ENCODE measurements at places on chromosomes 2 and 18. TPM values are rescaled to one million over a fixed set of nuclear protein-coding genes. Genes with fewer than 3 reads are reported as not detected.

- DNase-seq, result no peak
Observed at GRCh38 chr2:73255907-73256617, 22.0 kb downstream of the CCT7 start.

GRCh38 chr18:77068321-77069312, 64.0 kb downstream of the MBP start:
- no peak for DNase-seq

DNA sequence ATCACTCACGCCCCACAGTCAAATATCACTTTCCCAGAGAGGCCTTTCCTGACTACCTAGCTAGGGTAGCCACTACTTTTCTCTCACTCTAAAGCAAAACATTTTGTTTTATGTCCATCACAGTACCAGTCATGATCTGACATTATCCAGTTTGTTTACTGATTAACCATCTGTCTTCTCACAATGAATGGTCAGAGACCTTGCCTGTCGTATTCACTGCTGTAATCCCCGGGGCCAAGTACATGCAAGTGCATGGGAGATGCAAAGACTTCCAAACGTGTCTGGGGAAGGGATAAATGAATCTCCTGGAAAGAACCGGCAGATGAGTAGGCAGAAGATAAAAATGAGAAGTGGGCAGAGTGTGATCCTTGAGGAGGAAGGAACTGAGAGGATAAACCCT, 39.7 kb downstream of the THUMPD2 start:
- no peak for DNase-seq

- no peak for DNase-seq
Observed at GRCh38 chr2:182020286-182021070, 34.8 kb downstream of the PPP1R1C start.

DNA sequence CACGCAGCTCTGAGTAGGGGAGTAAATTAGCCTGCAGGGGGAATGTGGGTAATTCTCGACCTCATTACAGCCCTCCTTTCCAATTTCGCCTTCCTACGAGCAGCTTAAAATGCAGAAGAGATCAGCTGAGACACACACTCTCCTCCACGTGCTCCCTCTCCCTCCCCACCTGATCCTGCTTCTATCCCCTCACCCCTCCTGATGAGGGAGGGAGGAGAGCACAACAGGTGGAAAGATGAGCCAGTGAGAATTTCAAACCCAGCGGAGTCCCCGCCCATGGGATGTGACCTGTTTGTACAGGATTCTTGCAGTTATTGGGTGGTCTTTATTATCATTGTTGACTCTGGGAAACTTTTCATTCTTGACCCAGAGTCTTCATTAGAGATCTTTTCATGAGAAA, 35.5 kb downstream of the DDX18 start:
- no peak for DNase-seq

GRCh38 chr2:215454519-215455246, 18.8 kb upstream of the FN1 start:
- DNase-seq, result no peak

DNA sequence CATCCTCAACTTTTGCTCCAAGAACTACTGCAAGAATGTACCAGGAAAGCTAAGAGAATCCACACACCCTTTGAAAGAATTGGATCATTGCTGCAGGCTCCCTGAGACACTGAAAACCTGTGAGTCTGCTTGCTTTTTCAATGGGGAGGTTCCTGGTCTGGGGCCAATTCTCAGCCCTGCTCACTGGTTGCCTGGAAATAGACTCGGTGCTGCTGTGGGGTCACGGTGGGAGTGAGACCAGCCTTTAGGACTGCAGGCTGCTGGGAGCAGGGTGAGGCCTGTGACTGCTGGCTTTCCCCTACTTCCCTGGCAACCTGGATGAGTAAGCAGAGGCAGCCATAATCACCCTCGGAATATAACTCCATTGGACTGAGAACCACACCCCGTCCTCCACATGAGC, 569.3 kb downstream of the DPP10 start:
- DNase-seq, result no peak

GRCh38 chr2:127768775-127769479, 42.0 kb downstream of the WDR33 start:
- no peak for DNase-seq

DNA sequence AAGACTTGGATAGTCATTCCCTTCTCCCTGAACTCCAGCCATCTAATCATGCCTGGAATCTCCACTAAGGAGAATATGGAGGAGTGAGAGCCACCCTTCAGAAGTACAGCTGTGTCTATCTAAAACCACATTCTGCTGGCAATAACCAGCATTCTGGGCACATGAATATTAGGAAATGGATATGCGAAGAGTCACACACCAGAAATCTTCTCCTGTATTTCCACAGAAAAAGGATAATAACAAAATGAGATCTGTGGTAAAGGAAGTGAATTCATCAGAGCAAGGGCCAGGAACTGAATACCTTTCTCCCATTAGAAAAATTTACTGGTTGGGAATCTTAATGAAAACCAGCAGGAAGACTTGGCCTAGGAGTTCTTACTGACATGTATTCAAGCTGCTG, 218.8 kb downstream of the SCG2 start:
- DNase-seq, result no peak

DNA sequence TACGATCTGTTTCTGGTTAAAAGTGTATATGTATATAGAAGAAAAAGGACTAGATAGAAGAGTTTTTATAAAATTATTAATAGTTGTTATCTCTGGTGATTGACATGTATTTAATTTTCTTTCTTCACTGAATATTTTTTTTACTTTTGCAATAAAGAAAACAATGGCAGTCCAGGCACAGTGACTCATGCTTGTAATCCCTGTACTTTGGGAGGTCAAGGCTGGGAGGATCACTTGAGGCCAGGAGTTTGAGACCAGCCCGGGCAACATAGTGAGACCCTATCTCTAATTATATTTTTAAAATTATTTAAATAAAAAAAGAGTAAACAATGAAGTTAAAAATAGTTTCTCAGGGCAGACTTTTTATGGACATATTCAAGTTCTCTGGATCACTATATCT, 114.7 kb downstream of the FAM117B start:
- no peak for DNase-seq

GRCh38 chr2:121202541-121203310, 82.3 kb downstream of the TFCP2L1 start:
- no peak for DNase-seq

DNA sequence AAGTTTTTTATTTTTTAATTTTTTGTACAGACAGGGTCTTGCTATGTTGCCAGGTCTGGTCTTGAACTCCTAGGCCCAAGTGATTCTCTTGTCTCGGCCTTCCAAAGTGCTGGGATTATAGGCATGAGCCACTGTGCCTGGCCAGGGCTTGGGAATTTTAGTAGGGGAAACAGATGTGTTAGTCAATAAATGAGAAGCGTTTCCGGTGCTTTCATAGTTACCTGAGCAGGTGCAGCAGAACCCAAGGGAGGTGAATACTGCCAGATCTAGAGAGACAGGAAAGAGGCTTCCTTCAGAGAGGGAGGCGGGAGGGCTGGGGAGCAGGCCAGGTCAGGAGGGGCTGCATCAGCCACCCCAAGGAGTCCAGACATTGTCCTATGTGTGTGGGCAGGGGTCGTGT, 30.5 kb upstream of the IMPA2 start:
- DNase-seq, result no peak

DNA sequence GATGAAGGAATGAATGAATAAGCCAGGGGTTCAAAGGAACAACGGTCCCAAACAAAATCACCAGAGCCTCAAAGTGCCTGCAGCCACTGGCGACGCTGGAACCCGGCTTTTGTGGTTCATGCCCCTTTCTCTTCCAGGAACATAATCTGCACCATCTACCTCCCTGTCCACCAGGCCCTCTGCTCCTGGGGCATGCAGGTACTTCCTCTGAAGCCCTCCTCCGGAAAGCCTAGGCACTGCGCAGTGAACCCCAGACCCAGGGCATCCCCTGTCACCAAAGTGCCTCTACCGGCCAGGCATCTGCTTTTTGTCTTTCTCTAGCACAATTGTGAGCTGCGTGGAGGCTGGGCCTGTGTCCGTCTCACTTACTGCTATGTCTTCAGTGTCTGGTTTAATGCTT, 98.6 kb upstream of the TMEM200C start:
- DNase-seq, result no peak

DNA sequence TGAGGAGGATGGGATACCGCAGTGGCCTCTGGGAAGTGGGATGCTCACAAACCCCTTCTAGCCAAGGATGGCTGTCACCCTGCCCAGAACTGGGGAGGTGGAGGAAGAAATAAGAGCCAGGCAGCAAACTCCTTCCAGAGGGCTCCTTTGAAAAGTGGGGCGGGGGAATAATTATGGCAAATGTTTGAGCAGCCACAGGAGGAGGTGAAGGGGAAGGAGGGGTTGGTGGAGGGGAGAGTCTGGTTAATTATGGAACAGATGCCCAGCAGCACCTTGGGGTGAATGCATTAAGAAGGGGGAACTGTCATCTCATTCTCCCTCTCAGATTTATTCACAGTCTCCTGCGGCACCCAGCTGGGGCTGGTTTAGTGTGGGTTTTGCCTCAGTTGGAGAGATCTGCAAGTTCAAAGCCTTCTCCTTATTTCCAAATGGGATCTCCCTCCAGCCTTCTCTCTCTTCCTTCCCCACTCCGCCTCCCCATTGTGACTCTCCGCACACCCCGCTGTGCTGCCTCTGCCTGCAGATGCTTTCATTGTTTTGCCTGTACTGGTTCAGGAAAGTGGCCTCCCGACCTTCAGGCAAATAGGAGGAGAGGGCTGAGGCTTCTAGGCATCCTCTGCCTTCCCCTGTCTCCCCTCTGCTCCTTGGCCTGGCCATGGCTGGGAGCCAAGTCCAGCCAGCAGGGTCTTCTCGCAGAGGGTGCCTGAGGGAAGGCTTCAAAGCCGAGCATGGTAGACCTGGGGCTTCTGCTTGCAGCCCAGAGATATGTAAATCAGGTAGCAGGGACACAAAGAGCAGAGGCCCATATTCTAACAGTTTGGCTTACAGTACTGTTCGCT, 457.2 kb upstream of the MEX3C start:
- no peak for DNase-seq

EIF2AK3 gene
- 21.4 TPM for total RNA-seq

RTP5 gene
- 0.28 TPM for total RNA-seq

PRKAG3 gene
- not detected for total RNA-seq

PAX8 gene
- 3.8 TPM for total RNA-seq

STK11IP gene
- 18.3 TPM for total RNA-seq
